Activated CD4-positive, alpha-beta memory T cell treated with anti-CD3 and anti-CD28 coated beads for 36 hours (primary cell): ENCODE measurements at places on chromosomes 6 and 20. TPM values are rescaled to one million over a fixed set of nuclear protein-coding genes. Genes with fewer than 3 reads are reported as not detected.

- peak; percentile 33 for DNase-seq
- no peak overlapping the region for H3K4me3 ChIP-seq
- H3K27ac ChIP-seq, result peak overlapping the region; percentile 36
Observed at GRCh38 chr20:44153636-44154043, 33.3 kb downstream of the JPH2 start.

ADGRF5 gene
- not detected for total RNA-seq

TRMT11 gene
- 46.9 TPM for total RNA-seq

BHLHE23 gene
- total RNA-seq, result not detected

JAG1 gene
- total RNA-seq, result 0.15 TPM

LAMP5 gene
- not detected for total RNA-seq
